ENCODE measurements at places on chromosomes 3 and 15. TPM values are rescaled to one million over a fixed set of nuclear protein-coding genes. Genes with fewer than 3 reads are reported as not detected.
A peak's percentile ranks its signal among the peaks of the same experiment; 100 is the strongest.

Gene GPR62
- total RNA-seq = 0.51 TPM

- H3K27me3 ChIP-seq = no peaks in the 10 kb centered on the region
- no peak overlapping the region for H3K4me3 ChIP-seq
- H3K27ac ChIP-seq = peak overlapping the region; percentile 65
- H3K36me3 ChIP-seq = no peaks in the 10 kb centered on the region
- DNase-seq = peak; percentile 18
- peaks cover 23% of the 10 kb centered on the region for H3K4me1 ChIP-seq
Observed at GRCh38 chr3:23002836-23003732, 200.0 kb upstream of the UBE2E2 start.

Gene RFTN1
- total RNA-seq = 10.7 TPM

Gene LSAMP
- total RNA-seq = not detected

Gene TMEM44
- 5.4 TPM for total RNA-seq

Gene INSYN1
- total RNA-seq = 11.6 TPM

Gene SLC38A3
- 8.9 TPM for total RNA-seq

DNA sequence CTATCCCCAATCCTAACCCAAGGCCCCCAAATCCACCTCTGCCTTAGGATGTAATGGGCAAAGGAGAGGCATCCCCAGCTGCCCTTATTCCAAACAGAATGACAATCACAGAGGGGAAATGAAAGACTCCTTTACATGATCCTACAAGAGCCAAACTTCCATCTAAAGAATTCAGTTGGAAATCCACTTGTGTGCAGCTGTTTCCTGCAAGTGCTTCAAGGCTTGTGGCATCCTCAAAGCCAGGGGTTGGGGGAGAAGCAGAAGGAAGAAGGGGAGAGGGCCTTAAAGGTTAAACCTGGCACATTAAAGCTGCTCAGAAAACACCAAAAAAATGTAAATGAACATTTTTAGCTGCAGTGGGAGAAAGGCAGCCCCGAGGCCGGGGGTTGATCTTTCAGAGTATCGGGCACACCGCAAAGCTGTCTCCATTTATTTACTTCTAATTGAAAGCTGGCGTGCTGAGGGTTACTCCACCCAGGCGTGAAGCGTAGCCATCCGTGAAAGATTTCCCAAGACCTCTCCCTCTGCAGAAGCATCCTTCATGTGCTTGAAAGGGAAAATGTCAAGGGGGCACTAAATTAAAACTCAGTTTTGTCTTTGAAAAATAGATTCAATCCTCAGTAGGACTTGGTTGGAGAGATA lies 217.8 kb downstream of the SHQ1 start:
- H3K27me3 ChIP-seq = no peaks in the 10 kb centered on the region
- no peaks in the 10 kb centered on the region for H3K4me1 ChIP-seq
